ENCODE measurements at places on chromosomes 6 and 20.

GRCh38 chr20:32077190-32077589, 25.1 kb downstream of the HCK start:
- no peak for DNase-seq

DNA sequence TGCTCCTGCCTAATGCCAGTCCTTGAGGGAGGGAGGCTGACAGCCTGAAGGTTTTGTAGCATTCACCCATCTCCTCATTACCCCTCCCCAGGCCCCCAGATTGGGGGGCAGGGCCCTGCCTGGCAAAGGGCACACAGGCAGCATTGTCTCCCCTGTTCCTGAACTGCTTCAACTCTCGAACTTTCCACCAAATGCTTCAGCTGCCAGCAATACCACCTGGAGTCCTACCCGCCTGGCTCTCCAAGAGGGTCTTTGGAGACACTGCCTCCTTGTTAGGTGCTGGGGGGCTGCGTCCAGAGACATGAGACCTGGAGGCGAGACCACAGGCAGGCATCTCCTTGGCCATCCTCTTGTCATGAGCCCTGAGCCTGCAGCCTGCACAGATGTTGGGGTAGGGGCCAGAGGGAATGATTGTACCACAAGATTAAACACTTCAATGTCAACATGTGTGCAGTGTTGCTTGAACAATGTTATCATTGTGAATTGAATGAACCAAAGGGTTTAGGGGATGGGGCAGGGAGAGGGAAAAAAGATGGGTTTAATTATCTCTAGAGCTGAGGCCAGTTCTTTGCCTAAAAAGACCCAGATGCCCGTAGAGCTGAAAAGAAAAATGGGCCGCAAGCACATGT, 25.0 kb downstream of the BMP7 start:
- DNase-seq, result no peak

- DNase-seq, result no peak
Measured at GRCh38 chr6:53691252-53691651, 25.7 kb upstream of the KLHL31 start.

DNA sequence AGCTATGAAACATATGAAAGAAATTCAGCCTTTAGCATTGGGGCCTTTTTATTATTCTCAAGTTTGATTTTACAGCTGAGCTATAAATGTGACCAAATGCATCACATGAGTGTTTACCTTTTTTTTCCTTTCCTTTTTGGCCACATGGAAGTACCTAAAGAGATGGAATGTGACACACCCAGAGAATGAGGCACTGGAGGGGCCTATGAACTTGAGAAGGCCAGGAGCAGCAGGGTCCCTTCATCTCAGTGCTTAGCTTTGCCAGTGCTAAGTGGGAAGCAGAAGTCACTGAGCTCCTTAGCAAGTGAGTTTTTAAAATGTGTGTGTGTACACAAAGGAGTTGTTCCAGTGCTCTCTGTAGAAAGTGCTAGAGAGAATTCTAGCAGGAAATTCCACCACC, 44.7 kb downstream of the RREB1 start:
- no peak for DNase-seq

Measured in natural killer cell (primary cell).